Activated CD8-positive, alpha-beta memory T cell treated with anti-CD3 and anti-CD28 coated beads, Interleukin-2, amount 10 ng/mL, durations not matched to agents 7 days and 5 days (primary cell): ENCODE measurements at places on chromosomes 3 and 15.
A peak's percentile ranks its signal among the peaks of the same experiment; 100 is the strongest.

GRCh38 chr15:68223171-68223570, 6.4 kb downstream of the CLN6 start:
- no peak for DNase-seq

DNA sequence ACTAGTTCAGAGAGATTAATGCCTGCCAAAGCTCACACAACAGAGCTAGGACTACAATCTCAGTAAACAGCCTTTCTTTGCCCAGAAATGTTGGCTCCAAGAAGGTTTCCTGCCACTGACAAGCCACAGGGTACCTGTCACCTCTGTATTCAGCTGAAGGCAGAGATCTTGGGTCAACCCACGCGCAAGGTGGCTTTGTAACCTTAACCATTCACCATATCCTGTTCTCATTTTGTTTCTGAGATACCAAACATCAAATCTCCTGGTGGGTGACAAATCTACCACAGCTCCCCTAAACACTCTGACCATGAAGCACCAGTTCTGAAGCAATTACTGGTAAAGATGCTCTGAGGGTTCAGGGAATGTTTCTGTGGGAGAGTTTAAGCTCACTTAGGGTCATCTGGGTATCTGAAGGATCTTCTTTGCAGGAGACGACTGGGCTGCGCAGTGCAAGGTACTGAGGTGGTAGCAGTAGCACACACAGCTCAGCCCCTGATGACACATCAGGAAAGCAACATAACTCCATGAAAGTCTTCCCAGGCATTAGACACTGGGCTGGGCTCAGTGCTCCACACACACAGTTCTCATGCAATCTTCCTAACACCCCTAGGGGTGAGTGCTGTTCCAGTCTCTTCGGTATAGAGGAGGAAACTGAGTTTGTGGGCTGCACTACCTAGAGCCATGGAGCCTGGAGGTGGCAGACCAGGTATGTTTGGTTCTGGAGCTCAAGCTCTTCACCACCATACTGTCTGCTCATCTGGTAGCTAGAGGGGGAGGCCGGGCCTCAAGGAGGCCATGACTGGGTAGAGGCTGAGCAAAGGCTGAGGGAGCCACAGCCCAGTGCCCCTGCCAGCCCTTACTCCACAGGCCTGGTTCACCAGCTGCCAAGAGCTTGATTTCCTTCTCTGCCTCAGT, 7.7 kb downstream of the CXCR6 start:
- peak; percentile 91 for DNase-seq

DNA sequence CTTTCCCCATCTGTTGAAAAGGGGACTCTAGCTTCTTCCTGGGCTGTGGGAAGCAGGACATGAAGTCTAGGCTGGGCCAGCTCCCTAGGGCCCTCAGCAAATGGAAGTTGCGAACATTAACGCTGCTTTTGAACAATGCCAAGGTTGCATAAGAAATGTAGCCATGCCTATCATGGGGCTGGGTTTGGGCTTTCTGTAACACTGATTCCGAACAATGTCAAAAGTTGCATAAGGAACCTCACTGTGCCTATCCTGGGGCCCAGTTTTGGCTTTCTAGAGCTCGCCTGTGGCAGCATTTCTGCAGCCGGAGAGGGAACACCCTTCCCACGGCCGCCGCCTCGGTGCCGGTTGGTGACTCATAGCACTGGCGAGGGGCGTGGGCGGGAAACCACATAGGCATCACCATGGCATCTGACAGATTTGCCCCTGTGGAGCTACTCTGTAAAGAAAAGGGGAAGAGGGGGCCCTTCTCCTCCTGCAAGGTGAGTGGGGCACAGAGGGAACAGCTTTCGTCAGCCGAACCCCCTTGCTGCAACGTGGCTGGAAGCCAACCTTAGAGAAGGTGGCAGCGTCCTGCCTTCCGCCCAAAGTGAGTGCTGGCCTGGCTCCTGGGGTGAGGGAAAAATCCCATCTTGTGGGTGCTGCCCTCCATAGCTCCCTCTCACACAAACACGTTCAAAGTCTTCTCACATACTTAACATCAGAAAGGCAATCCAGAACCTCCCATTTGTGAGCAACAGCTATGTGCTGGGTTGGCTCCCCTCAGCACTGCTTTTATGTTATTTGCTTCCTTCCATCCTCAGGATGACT, 46.6 kb upstream of the ATP2B2 start:
- peak; percentile 81 for DNase-seq

DNA sequence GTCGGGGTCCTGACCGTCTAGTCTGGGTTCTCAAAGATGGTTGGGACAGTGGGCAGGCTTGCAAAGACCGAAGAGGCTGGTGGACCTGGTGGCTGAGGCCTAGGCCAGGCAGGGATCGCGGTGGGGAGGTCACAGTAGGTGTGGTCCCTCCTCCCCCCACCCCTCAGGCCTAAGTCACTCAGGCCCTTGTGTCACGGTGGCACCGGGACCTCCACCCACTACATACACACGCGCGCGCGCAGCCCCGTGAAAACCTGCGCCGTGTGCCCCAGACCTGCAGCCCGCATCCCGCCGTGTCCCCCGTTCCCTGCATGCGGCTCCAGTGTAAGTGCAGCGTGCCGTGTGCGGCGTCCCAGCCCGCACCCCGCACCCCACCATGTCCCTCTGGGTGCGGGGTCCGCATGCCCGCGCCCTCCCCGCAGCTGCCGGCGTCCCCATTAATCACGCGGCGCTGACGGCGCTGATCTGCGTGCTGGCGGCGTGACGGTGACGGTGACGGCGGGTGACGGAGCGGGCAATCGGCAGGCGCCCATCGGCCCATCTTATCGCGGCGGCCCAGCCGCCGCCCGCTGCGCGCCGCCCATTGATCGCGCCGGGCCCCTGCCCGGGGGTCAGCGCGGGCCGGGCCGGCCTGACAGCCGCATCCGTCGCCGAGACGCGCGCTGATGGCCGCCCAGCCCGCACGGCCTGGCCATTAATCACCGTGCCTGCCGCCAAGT, 24.4 kb downstream of the SEC61A1 start:
- no peak for DNase-seq

- no peak for DNase-seq
Measured at GRCh38 chr3:69370156-69370883, 15.6 kb downstream of the FRMD4B start.

- DNase-seq = no peak
Measured at GRCh38 chr15:98791046-98791701, 142.8 kb downstream of the IGF1R start.
